Hematopoietic multipotent progenitor cell treated with erythropoietin and hydrocortisone succinate and interleukin-3 and kit ligand, for 4 days (in vitro differentiated cells): ENCODE measurements at places on chromosomes 11 and 22.

- DNase-seq, result no peak
These were observed 138.8 kb downstream of the AASDHPPT start for GRCh38 chr11:106216281-106216680.

- DNase-seq, result no peak
These were observed 6.6 kb downstream of the CNGA4 start for GRCh38 chr11:6245536-6245935.

GRCh38 chr11:84130646-84131427 is 844.7 kb upstream of the CCDC90B start:
- no peak for DNase-seq

DNA sequence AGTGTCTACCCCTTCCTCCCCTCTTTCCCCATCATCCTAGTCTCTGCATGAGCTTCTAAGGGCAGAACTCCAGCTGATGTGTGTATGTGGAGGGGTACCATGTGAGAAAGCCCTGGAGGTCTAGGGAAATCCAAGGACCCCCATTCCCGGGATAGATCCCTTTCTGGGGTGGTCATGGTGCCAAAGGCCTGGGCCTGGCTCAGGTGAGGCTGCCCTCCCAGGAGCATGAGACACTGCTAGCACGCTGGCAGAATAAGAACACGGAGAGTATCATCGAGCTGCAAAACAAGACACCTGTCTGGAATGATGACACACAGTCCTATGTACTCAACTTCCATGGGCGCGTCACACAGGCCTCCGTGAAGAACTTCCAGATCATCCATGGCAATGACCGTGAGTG is 19.6 kb downstream of the TUB start:
- DNase-seq, result no peak

- DNase-seq, result peak; percentile 75
These were observed 17.2 kb upstream of the OR5B21 start for GRCh38 chr11:58525037-58525614.

DNA sequence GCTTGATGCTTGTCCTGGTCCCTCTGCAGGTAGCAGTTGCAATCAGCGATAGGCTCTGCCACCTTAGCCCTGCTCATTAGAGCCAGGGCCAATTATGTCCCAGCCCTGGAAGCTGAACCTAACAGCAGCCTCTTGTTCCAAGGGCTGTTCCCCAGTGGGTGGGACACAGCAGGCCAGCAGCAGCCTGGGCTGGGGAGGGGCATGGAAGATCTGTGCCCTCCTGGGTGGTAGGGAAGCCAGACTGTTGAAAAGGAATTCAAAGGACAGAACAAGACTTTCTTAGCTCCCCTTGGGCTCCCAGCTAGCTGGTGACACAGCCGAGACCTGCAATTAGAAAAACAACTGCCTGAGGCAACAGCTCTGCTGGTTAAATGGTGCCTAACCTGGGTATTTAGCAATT is 17.4 kb downstream of the DRD2 start:
- DNase-seq, result no peak

DNA sequence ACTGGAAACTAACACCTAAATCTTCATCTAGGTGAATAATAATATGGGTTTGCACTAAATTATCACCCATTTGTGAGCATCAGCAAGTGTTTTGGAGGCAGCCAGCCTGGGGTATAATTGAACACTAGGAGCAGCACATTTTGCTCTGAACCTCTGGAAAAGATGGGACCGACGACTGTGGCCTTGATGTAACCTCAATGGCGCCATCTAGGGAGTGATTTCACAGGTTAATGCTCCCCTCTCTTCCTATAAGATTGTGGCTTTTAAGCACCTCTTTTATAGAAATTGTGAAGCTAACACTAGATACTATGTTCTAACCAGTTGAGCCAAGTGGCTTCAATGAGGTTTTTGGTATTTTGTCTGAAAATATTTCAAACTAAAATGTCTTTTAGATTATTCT is 203.7 kb downstream of the NELL1 start:
- peak; percentile 54 for DNase-seq

DNA sequence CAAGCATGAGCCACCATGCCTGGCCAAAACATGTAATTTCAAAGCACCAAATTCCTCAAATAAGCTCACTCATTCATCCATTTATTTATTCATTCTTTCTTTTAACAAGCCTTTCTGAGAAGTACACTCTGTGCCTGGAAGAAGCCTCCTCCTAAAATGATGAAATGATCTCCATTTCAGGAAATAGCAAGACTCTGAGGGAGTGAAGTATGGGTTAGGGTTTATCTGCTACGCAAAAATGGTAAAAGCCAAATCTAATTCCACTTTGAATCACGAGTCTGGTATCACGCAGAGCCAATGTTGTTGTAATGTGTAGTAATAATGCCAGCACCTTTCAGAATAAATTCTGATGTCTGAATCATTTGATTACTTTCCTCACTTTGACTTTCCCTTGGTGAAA is 1041.8 kb downstream of the LRRC4C start:
- DNase-seq, result no peak
